ENCODE measurements at places on chromosomes 1 and 21. TPM values are rescaled to one million over a fixed set of nuclear protein-coding genes. Genes with fewer than 3 reads are reported as not detected.

GRCh38 chr1:66931590-66931989 lies 6.8 kb downstream of the MIER1 start:
- H3K27me3 ChIP-seq = no peaks in the 10 kb centered on the region
- peak overlapping the region; percentile 70 for H3K27ac ChIP-seq
- peaks cover 36% of the 10 kb centered on the region for H3K4me1 ChIP-seq

DNA sequence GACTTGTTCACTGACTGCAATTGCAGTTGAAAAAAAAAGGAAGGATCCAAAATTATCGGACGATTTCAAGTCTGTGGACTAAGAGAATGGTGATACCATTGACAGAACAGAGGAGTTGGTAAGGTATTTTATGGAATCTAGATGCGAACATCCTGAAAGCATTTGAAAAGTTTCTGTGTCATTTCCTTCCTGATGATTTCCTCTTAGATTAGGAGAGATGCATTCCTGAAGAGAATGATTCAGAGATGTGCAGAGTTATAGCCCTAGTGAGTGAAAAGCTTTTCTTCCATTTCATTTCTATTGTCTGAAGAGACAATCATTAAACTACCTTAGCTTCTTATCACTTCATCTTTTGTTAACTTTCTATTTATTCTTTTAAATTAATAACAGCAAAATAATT lies 200.0 kb downstream of the KCNK2 start:
- H3K4me3 ChIP-seq = no peak overlapping the region
- DNase-seq = no peak
- H3K27ac ChIP-seq = no peak overlapping the region
- no peaks in the 10 kb centered on the region for H3K4me1 ChIP-seq
- H3K27me3 ChIP-seq = no peaks in the 10 kb centered on the region
- H3K36me3 ChIP-seq = no peaks in the 10 kb centered on the region

DNA sequence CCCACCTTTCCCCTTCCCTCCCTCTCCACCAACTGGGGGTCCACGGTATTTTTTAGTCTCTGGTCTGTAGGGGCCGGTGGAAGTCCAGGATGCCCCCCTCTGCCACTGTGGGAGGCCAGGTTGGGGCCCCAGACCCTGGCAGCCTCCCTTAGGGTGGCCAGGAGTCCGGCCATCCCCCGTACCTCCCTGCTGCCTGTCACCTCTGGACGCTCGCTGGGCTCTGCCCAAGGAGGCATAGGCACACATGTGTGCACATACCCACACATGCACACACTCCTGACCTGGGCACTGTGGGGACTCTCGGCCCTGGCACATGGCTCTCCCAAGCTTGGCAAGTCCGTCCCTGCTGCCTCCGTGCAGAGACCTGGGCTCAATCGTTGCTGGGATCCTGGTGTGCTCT lies 53.0 kb downstream of the DISP3 start:
- H3K36me3 ChIP-seq = no peaks in the 10 kb centered on the region
- H3K4me3 ChIP-seq = no peak overlapping the region
- DNase-seq = no peak
- H3K27me3 ChIP-seq = peaks cover 59% of the 10 kb centered on the region

DNA sequence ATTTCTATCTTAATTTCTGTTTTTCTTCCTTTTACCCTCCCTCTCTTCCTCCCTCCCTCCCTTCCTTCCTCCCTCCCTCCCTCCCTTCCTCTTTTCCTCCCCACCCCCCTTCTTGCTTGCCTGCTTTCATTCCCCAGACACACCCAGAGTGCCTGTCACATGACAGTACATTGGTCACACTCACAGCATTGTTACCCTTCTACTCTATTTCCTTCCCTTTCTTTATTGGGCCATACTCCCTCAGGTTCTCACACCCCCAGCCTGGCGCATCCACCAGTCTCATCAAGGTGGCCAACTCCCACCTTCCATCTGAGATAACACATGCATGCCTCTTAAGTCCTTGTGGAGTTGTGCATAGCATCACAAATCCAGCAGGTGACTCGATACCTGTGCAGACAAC lies 10.9 kb downstream of the TMPRSS3 start:
- no peak overlapping the region for H3K4me3 ChIP-seq
- DNase-seq = no peak
- no peaks in the 10 kb centered on the region for H3K27me3 ChIP-seq
- peaks cover 14% of the 10 kb centered on the region for H3K4me1 ChIP-seq
- H3K27ac ChIP-seq = no peak overlapping the region

- no peak overlapping the region for H3K4me3 ChIP-seq
- H3K36me3 ChIP-seq = no peaks in the 10 kb centered on the region
- H3K4me1 ChIP-seq = no peaks in the 10 kb centered on the region
- no peaks in the 10 kb centered on the region for H3K27me3 ChIP-seq
Observed at GRCh38 chr1:238060061-238060460, 169.3 kb upstream of the ZP4 start.

- H3K27me3 ChIP-seq = peaks cover 5% of the 10 kb centered on the region
- H3K27ac ChIP-seq = no peak overlapping the region
- no peaks in the 10 kb centered on the region for H3K36me3 ChIP-seq
- no peak for DNase-seq
- no peaks in the 10 kb centered on the region for H3K4me1 ChIP-seq
Observed at GRCh38 chr1:209109001-209109785, 474.3 kb upstream of the CAMK1G start.

DNA sequence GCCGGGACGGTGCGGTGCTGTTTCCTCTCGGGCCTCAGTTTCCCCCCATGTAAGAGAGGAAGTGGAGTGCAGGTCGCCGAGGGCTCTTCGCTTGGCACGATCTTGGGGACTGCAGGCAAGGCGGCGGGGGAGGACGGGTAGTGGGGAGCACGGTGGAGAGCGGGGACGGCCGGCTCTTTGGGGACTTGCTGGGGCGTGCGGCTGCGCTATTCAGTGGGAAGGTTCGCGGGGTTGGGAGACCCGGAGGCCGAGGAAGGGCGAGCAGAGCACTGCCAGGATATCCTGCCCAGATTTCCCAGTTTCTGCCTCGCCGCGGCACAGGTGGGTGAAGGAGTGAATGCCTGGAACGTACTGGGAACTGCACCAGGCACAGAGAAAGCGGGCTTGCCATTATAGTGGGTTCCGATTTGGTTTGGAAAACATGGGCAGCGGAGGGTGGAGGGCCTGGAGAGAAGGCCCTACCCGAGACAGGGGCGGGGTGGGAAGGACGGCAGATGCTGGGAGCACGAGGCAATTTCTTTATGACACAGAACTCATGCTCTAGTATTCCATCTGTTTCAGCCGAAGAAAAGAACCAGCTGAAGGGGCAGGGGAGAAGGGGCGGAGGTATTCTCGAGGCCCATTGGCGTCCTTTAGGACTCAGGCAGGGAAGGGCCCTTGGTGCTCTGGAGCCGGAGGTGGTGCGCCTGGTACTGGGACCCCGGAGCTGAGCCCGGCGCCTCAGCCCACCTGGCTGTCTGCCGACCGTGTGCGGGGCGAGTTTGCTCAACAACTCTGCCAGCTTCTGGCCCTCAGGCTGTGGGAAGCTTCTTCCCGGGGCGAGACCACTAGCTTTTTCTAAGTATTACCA lies 960 bp downstream of the PCSK9 start:
- no peaks in the 10 kb centered on the region for H3K27me3 ChIP-seq
- DNase-seq = no peak
- H3K27ac ChIP-seq = no peak overlapping the region
- peaks cover 33% of the 10 kb centered on the region for H3K4me1 ChIP-seq
- H3K36me3 ChIP-seq = no peaks in the 10 kb centered on the region
- H3K4me3 ChIP-seq = peak overlapping the region; percentile 60

DNA sequence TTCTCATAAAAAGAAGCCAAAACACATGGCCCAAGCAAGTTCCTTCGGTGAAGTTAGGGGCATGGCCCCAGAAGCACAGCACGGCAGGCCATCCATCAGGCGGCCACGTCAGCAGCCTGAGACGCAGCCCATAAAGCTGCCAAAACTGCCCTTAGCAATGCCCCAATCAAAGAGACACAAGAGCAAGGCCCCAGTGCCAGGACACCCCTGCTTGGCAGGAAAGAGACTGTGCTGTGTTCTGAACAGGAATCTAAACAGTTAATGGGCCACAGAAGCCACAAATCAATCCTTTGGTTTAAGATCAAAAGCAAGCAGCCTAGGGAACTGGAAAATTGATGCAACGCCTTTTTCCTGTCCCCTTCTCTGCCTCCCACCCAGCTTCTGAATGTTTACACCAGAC lies 497.0 kb upstream of the USP24 start:
- no peak overlapping the region for H3K4me3 ChIP-seq
- no peak for DNase-seq

- H3K27me3 ChIP-seq = no peaks in the 10 kb centered on the region
- DNase-seq = no peak
- H3K36me3 ChIP-seq = no peaks in the 10 kb centered on the region
- no peak overlapping the region for H3K4me3 ChIP-seq
- no peaks in the 10 kb centered on the region for H3K4me1 ChIP-seq
- no peak overlapping the region for H3K27ac ChIP-seq
Observed at GRCh38 chr1:61581251-61581650, 143.7 kb downstream of the TM2D1 start.

DNA sequence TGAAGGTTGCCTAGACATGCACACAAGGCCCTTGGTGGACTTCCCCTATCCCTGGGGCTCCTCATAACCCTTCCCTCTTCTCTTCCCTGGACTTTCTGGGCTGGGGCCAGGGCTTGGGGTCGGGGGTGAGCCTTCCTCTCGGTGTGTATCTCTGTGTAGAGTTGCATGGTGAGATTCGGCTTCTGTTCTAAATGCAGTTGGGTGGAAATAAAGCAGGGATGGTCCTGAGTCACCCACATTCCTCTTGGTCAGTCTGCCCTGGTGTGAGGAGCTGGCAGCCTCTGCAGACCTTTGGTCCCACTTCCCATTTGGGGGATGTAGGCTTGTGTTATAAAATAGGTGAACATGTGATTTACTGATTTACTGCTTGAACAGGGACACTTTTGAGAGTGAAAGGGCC lies 38.0 kb downstream of the ADARB1 start:
- H3K4me1 ChIP-seq = no peaks in the 10 kb centered on the region
- H3K4me3 ChIP-seq = no peak overlapping the region
- no peak overlapping the region for H3K27ac ChIP-seq
- H3K27me3 ChIP-seq = no peaks in the 10 kb centered on the region

- H3K27ac ChIP-seq = 0 out of 2 replicates have a peak overlapping the region, but pooled peaks have one; percentile 2
- peak; percentile 71 for DNase-seq
- H3K4me1 ChIP-seq = peaks cover 36% of the 10 kb centered on the region
- H3K4me3 ChIP-seq = peak overlapping the region; percentile 13
- H3K27me3 ChIP-seq = no peaks in the 10 kb centered on the region
- no peaks in the 10 kb centered on the region for H3K36me3 ChIP-seq
Observed at GRCh38 chr1:85460555-85461088, 4.3 kb downstream of the DDAH1 start.

GRCh38 chr1:53123453-53124140 lies 18.8 kb downstream of the SLC1A7 start:
- no peaks in the 10 kb centered on the region for H3K36me3 ChIP-seq
- no peaks in the 10 kb centered on the region for H3K27me3 ChIP-seq
- no peaks in the 10 kb centered on the region for H3K4me1 ChIP-seq
- no peak for DNase-seq
- no peak overlapping the region for H3K4me3 ChIP-seq
- H3K27ac ChIP-seq = no peak overlapping the region

DNA sequence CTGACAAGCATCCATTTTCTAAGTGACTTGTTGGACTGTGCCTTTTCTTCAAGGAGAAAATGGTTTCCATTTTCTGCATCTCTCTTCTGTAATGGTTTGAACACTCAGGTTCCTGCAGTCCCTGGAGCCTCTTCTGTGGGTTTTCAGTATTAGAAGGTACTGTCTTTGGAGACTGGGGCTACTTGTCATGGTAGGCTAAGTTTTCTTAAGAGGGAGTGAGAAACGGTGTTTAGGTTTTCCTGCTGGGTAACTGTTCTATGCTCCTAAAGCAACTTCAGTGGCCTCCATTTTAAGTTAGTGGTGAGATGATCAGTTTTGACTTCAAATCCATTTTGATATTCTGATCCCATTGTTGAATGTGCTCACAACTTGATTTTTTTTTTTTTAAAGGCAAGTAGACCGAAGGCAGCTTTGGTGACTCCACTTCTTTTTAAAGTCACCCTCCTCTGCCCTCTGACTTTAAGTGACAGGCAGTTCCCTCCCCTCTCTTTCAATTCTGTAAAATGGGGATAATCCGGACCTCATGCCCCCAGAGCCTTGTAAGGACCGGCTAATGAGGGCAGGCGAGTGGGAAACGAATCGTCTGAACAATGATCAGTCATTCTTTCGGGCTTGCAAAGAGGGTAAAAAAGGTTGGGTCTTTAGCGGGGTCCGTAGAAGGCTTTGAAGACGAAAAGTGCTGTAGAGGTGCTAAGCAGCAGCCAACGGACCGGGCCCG lies 1.0 kb upstream of the ARID1A start:
- no peaks in the 10 kb centered on the region for H3K27me3 ChIP-seq
- DNase-seq = no peak
- H3K27ac ChIP-seq = peak overlapping the region; percentile 90
- H3K4me1 ChIP-seq = peaks cover 43% of the 10 kb centered on the region
- H3K4me3 ChIP-seq = peak overlapping the region; percentile 73
- H3K36me3 ChIP-seq = 0 out of 2 replicates have a peak, but pooled peaks cover 4% of the 10 kb centered on the region

DNA sequence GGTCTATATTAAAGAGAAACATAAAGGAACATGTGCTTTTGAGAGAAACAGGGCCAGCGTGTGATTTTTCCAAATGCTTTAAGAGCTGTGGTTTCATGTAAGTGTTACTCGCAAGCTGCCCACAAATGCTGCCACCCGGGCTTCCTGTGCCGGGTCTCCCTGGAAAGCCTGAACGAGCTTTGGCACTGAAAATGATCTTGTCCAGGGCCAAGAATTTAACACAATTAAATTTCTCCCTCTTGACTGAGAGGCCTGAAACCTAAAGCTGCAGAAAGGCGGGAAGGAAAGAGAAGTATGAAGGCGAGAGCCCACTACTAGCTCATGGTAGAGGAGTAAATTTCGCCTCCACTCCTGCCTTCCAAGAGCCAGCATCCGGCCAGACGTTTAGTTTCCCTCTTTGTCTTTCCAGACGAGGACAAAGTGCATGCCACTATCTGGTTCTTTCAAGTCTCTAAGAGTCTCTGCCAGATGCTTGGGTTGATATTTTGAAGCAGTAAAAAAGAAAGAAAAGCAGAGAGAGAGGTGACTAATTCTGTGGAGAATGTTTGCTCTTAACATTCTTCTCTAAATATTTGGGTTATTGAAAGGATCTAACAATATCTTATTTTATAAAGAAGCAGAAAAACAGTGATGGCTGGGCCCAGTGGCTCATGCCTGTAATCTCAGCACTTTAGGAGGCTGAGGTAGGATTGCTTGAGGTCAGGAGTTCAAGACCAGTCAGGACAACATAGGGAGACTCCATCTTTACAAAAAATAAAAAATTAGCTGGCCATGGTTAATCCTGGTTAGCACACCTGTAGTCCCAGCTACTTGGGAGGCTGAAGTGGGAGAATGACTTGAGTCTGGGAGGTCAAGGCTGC lies 100.0 kb upstream of the HNRNPU start:
- no peak overlapping the region for H3K4me3 ChIP-seq
- peaks cover 33% of the 10 kb centered on the region for H3K4me1 ChIP-seq
- H3K27ac ChIP-seq = peak overlapping the region; percentile 8
- no peaks in the 10 kb centered on the region for H3K27me3 ChIP-seq
- no peaks in the 10 kb centered on the region for H3K36me3 ChIP-seq
- peak; percentile 49 for DNase-seq

- H3K27me3 ChIP-seq = no peaks in the 10 kb centered on the region
- peaks cover 14% of the 10 kb centered on the region for H3K4me1 ChIP-seq
- peak; percentile 57 for DNase-seq
- H3K27ac ChIP-seq = peak within 1 kb of the TSS; percentile 39
- H3K36me3 ChIP-seq = peaks cover 4% of the 10 kb centered on the region
Observed at GRCh38 chr1:226738995-226739695, at the start of gene ITPKB. ITPKB (minus strand) TSS chr1:226739282; CDS start chr1:226737458, 1,824 bp downstream.

Gene DENND2D
- 44.9 TPM for total RNA-seq

Gene EDARADD
- not detected for total RNA-seq

Gene RAP1GAP
- 22.7 TPM for total RNA-seq

Gene AMY1A
- not detected for total RNA-seq

Gene CNIH3
- 8.4 TPM for total RNA-seq

Gene OLFM3
- total RNA-seq = not detected

Gene NCAM2
- total RNA-seq = not detected

Gene TMEM82
- not detected for total RNA-seq

Gene IFNLR1
- total RNA-seq = 8.1 TPM

Gene IL24
- not detected for total RNA-seq
